ENCODE measurements at places on chromosomes 4 and X.
A peak's percentile ranks its signal among the peaks of the same experiment; 100 is the strongest.

DNA sequence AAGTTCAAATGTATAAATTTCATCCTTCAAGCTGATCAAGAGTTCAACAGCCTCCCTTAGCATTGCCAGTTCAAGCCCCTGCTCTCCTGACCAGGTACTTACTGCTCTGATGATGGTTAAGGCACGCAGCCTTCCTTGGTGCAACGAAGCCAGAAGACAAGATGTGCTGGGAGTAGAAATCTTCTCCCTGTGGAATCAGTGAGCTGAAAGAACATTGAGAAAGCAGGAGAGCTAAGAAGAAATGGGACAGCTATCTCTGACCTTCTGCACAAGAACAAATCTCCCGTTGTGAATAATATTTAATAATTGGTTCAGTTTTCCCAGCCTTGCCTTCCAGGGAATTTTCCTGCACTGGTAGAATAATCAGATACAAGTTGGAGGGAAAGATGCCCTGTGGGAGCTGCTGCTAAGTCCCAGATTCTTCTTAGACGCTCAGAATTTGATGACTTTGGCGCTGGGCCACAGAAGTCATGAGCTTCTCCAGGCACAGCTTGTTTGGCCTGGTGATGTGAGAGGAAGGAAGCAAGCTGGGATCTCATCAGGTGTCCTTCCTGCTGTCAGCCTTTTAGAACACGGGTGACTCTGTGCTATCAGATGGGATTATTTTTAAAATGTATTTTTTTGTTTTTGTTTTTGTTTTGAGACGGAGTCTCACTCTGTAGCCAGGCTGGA, 77.8 kb downstream of the CD38 start:
- no peak for DNase-seq

DNA sequence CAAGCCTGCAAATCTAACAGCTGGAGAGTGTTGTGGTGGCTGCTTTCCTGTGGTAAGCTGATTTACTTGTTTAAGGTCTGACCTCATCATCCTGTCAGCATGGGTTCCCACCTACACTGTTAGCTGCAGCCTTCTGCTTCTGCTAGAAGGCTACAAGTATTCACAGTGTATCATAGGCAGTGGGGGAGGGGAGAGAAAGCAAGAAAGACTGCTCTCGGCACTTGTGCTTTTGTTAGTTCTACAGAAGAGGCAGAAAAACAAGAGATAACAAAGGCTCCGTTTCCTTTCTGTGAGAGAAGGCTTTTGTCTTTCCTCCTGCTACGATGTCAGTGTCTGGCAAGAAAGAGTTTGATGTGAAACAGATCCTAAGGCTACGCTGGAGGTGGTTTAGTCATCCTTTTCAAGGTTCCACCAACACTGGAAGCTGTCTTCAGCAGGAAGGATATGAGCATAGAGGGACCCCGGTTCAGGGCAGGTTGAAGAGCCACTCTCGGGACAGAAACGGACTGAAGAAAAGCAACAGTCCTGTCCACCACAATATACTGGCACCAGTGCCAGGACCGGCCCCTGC, at the start of gene KLHL4:
Gene KLHL4 (plus strand): TSS at position 232 of the 571 bp plus-strand sequence. CDS start 92 bp downstream, at position 324.
- no peak for DNase-seq

DNA sequence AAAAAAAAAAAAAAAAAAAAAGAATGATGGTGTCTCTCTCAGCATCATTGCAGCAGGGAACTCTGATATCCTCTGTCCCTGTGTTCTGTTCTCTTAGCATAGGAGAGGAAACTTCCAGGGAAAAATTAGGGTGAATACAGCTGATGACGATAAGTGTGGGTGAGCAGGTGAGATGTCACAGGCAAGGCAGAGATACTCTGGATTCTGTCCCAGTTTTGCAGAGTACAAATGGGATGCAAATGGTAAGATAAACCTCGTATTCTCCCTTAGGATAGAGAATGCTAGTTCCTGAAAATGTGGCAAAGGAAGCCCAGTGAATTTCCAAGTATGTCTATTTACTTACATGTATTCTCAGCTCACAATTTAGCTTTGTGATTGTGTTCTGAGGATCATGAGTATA, 671.6 kb upstream of the BOD1L1 start:
- no peak for DNase-seq

DNA sequence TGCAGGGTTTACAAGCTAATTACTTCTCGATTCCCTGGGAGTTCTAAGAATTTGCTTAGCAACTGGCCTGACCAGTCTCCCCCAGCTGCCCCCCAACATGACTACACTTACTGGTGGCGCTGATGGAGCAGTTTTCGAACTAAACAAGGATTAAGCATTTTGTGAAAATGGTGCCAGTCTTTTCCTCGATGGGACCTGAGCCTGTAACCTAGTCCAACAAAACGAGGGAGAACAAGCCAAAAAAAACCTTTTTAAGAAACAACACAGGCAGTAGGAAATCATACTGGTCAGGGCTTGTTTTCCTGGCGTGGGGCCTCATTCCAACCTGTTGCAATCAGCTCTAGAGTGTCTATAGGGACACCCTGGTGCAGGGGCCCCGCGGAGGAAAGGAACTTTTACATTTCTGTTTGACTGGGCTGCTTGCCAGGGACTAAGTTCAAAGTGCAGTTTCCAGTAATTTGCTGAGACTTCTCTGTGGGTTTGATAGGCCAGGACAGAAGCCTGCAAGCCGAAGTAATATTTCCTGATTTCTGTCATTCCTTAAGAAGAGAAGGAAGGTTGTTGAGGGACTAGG, 158.7 kb downstream of the SPRY1 start:
- no peak for DNase-seq

DNA sequence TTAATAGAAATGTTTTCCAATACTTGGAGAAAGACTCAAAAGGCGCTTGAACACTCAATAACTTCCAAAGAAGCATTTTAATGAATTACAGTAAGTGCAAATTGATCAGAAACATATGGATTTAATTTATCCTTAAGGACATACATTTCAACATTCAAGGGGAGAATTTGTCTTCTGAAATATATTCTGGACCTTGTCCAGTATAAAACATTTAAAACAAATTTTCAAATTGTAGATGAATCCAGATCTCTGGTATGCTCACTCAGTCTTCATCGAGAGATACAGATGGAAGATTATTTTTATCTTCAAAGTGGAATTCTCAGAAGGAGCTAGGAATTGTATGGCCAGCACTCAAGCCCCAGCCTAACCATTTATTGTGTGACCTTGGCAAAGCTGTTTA, 310.4 kb downstream of the ZNF674 start:
- DNase-seq, result no peak

DNA sequence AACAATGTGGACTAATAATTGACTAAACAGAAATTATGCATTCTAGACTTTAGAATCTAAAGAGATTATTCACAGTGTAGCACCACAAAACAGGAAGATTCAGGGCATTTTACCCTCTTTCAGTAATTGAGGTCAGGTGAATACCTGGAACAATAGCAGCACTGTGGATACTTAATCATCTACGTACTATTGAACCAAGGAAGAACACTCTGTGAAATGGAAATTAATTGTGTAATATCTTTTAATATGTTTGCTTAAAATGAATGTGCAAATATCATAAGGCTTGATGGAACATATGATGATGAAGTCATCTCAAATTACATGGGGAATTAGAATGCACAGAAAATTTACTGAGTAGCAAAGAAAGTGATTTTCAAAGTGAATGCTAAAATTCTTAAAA, 68.5 kb upstream of the MAP9 start:
- no peak for DNase-seq

- peak; percentile 51 for DNase-seq
Measured at GRCh38 chr4:15963001-15963451, at the start of gene FGFBP2. TSS of gene FGFBP2 (minus strand) at chr4:15963175. CDS start at chr4:15963129, 46 bp downstream.

- peak; percentile 36 for DNase-seq
Measured at GRCh38 chrX:136880003-136880451, 498 bp downstream of the RBMX start.

DNA sequence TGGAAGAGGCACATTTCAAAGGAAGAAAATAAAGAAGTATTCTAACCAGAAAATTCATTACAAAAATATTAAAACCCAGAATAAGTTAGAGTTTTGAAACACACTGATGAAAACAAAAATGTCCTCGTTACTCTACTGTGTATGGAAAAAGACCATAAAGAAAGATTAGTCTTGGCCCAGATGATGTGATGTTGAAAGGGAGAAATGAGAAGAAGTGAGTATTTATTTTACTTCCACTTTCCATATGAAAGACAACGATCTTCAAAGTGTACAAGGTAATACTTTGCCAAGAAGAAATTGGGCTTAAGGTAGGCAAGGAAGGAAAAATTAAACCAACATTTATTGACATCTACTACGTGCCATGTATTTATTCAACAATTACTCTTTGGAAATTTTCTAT, 48.6 kb upstream of the EMCN start:
- DNase-seq, result no peak

DNA sequence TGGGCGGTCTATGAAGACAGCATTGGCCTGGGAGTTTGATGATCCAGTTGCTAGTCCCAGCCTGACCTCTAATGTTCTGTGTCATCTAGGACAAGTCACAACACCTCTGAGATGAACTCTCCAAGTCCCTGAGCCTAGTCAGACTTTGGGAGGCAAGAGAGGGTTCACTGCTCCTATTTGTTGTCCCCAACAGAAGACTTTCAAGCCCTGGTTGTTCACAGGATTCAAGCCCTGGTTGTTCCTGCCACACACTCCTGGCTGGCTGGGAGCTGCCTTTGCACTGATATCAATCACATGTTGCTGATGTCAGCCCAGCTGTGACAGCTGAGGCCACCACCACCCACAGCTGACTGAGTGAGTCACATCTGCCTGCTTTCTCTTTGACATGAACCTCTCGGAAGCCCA, 253.2 kb upstream of the RASGEF1B start:
- no peak for DNase-seq

DNA sequence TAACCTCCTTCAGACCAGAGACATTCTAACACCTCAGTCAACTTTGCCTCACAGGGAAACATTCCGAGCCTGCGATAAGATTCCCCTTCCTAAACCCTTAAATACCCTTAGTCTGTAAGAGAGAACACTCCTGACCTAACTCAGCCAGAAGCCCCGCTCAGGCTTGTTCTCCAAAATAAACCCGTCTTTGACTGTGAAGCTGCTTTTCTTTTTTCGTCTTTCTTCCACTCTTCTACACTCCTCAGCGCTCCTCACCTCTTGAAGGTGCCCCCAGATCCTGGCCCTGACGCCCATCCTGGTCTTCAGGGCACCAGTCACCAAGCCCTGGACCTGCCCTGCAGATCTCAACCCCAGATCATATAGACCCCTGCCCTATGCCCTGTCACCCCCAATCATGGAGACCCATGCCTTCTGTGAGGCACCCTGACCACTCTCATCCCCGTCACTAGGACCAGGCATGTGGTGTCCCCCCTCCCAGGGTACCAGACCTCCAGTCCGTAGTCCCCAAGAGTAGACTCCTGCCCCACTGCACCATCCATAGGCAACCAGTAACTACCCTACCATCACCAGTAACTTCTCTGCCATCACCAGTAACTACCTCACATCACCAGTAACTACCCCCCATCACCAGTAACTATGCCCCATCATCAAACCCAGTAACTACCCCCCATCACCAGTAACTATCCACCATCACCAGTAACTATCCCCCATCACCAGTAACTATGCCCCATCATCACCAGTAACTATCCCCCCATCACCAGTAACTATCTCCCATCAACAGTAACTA, 3.5 kb downstream of the ASMTL start:
- no peak for DNase-seq

GRCh38 chrX:107747596-107748161, 27.9 kb downstream of the TSC22D3 start:
- no peak for DNase-seq

DNA sequence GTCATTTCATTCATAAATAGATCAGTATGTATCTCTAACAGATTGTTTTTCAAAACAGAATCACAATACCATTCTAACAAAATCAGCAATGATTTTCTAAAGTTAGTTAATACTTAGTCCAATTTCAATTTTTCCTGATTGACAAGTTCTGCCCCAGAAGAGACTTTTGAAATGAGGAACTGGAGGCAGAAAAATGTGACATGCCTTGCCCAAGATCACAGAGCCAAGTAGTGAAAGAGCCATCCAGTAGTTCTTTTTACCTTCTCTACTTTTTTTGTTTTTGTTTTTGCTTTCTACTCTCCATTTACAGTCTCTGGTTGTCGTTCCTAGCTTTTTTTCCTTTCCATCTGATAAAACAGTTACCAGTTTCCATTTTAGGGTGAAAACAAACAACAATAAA, 129.3 kb upstream of the TMEM164 start:
- no peak for DNase-seq

GRCh38 chr4:183098723-183099536, at the start of gene WWC2:
TSS of gene WWC2 (plus strand) at chr4:183099257. CDS start at chr4:183099492, 235 bp downstream.
- peak; percentile 23 for DNase-seq

All from effector CD8-positive, alpha-beta T cell (primary cell).